Right hindlimb (tissue), 1 donor: ENCODE measurements at places on chromosomes 5 and 9.

GRCh38 chr5:147075187-147075586 is 159.6 kb upstream of the STK32A start:
- no peak for DNase-seq

- DNase-seq: no peak
Observed at GRCh38 chr9:71683598-71684235, 84.6 kb downstream of the CEMIP2 start.

DNA sequence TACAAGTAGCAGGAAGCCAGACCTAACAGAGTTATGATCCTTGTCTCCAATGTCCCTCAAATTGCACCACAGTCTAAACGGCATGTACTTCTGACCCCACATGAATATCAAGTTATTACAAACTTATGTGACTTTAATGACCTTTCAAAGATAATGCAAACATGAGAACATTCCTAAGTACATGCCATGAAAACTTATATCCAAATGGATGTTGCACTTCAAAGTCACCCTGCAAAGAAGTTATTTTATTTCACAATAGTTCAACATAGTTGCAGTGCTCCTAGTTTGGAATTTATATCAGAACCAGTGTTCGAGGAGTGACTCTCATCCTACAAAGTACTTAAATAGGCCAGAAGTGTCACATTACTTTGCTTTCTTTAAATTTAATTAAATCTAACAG is 41.2 kb upstream of the ITGA1 start:
- DNase-seq: no peak

DNA sequence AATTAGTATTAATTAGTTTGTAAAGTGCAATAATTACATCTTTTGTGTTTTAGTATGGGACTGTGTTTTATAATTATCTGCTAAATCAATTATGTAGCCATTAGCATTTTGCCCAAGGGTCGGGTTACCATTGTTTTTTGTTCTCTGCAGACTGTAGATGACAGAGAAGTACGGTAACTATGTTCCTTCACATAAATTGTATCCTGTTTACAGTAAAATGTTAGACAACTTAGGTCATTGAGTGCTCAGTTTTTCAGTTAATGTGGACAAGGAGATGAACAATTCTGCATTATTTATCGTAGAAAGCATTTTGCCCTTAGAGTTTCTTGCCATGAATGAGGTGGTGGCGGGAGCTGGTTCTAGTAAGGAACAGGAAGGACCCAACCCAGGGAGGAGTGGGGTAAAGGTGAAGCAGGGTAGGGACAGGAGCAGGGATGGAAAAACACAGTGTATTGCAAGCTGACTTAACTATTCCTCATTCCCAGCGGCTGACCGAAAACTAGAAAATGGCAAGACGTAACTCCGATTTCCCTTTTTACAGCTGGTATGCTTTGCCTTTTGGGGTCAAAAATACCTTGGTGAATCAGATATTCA is 243.7 kb upstream of the SLC24A2 start:
- DNase-seq: no peak

DNA sequence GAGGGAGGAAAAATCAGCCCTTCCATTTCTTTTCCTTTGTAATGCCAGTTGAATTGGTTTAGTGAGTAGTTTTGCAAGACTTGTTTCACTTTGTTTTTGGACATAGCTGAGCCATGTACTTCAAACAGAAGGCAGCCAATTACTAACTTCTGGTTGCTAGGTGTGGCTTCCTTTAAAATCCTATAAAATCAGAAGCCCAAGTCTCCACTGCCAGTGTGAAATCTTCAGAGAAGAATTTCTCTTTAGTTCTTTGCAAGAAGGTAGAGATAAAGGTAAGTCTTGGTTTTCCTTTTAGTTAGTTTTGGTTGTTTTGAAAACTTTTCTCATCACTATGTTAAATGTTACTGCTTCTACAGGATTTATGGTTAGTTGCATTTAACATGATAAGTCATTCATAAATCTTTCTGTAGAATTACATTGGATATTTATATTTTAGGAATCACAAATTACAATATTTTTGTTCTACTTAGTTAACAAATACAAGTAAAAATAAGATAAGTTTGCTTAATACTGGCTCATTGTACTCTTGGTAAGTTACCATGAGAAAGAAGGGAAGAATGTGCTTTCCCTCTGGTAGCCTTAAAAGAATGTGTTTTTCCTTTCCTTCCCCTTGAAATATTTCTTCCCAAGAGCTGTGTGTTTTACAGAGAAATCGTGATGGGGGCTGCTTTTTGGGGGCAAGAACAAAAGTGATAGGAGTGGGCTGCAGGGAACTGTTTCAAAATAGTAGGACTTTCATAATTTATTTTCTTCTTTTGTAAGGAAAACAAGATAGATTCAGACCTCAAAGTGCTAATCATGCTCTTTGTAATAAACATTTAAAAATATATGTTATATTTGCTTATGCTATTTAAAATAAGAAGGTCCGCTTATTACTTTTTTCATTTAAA is at the start of gene ANXA1:
TSS of gene ANXA1 (plus strand) at position 213 of the 890 bp plus-strand sequence. CDS start 6,671 bp downstream, outside the sequence.
- DNase-seq: peak; percentile 26

DNA sequence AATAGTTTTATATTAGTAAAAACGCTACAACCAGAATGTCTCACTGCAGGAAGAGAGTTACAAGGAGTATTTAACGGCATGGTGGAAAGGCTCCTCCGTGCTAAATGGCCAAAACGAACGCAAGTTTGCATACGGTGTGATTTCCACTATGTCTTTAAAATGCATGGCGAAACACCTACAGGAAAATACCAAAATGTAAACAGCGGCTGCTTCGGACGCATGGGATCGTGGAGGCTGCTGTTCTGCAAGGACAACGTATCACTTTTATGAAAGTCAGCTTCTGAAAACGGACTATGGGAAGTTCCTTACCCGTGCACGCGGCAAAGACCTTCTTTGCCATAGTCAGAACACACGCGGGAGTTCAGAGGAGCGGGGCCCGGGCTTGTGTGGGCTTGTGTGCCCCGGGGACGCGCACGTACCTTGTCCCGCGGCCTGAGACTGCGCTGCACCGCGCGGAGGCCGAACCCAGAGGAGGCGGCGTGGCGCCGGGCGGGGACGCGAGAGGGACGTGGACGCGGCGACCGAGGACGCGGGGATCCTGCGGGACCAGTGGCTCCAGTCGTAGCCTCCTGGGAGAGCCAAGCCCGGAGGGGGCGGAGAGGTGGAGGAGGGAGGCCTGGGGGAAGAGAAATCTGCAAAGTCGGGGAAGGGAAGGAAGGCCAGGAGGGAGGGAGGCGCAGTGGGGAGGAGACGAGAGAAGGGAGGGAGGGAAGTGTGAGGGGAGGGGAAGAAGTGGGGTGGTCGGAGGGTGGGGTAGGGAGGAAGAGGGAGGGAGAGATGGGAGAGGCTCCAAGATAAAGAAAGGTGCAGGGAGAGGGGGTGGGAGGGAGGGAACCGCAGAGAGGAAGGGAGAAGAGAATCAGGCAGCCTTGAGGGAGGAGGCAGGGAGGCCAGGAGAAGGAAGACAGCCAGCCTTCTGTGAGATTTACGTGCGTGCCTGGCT is at the start of gene CMBL:
TSS of gene CMBL (minus strand) at position 697 of the 943 bp plus-strand sequence. CDS start 17,140 bp downstream, outside the sequence.
- peak; percentile 67 for DNase-seq

DNA sequence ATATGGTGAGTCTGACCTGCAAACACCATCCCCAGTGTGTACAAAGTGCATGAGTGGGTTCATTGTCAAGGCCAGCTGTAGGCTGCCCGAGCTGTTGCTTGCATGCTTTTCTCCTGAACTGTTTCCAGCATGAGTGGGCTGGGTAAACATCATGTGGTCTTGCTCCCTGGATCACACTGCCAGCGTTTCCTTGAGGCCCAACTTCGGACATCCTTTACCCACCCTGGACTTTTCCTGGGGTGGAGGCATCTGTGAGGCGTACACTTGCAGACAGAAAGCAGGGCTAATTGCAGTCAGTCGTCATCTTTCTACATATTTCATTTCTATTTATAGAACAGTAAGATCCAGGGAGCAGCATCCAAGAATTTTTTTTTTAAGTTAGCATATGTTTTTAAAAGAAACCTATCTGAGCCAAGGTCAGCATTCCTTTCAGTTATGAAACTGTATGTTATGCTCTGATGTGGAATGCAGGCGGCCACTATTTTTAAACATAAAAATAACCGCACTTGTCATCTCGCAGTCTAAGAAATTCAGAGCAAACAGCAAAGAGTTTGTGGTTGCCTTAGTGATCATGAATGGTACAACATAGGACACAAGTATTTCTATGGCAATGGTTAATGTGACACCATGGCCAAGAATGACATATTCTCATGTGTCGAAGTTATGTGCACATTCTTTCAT is 106.5 kb upstream of the DMRT1 start:
- peak; percentile 79 for DNase-seq
